ENCODE measurements at places on chromosomes 6 and 20. TPM values are rescaled to one million over a fixed set of nuclear protein-coding genes. Genes with fewer than 3 reads are reported as not detected.

SPDEF gene
- total RNA-seq: not detected

TNF gene
- 199 TPM for total RNA-seq

PLTP gene
- 6.6 TPM for total RNA-seq

OVOL2 gene
- not detected for total RNA-seq

PDE10A gene
- total RNA-seq: not detected
